ENCODE measurements at places on chromosomes 7 and 10.

DNA sequence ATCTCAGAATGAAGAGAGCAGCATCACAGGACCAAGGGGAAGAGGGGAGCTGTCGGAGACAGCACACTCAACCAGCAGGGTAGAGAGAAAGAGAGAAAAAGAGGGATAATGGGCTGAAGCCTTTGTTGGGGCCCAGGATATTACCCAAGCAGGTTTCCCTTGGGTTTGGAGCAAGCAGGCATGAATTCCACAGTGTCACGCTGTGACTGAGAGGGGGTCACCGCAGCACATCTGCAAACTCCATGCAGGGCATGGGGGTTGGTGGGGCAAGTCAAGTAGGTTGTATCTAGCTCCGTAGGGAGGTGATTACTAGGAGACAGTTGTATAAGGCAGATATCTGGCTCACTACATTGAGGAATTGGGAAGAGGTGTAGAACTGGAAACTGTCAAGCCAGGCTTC lies 42.2 kb upstream of the SEMA3E start:
- no peak for DNase-seq

DNA sequence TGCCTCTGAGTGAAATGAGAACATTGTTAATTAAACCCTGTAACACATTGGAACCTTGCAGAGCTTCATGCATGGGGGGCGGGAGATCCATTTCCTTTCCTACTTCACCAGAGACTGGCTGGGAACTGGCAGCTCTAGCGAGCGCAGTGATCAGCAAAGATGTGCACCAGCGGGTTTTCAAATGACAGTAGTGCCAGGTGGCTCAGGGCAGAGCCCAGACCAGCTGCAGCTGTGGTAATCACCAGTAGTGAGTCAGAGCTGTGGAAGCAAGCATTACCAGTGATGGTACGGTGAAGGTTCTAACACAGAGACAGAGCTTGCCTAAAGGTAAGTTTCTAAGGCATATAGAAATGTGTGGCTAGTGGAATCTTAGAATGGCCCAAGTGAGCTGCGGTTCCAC lies 1009.7 kb upstream of the CELF2 start:
- peak; percentile 29 for DNase-seq

DNA sequence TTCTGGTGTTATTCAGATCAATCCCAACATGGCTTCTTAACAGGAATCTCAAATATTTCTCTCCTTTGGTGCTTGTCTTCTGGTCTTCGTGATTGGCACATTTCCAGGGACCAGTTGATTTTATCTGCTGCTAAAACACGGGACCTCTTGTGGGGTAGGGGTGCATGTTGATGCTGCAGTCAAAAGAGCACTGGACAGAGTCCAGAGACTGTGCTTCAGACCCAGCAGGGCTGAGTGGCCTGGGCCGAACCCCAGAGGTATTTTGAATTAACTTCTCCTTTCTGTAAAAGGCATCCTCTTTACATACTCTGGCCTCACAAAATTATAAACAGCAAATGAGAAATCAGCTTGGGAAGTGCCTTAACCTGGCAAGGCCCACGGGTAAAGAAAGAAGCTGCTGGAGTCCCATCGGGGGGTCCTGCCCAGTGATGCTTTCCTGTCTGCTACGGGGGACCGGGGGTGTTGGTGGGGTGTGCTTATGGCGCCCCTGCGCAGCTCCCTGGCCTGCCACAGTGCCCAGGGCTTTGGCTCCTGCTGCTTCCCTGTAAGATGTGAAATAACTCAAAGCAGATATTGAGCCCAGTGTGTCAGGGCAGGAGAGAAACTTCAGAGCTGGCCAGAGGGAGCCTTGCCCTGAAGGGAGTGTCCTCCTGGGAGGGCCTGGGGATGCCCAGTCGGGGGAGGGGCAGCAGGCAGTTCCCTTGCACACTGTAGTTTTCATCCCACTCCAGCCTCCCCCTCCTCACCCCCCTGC lies 230.5 kb downstream of the TCF7L2 start:
- no peak for DNase-seq

GRCh38 chr7:112404321-112404720 lies 45.9 kb upstream of the IFRD1 start:
- DNase-seq: no peak

- DNase-seq: no peak
These were observed 107.5 kb downstream of the EPDR1 start for GRCh38 chr7:38027884-38028455.

DNA sequence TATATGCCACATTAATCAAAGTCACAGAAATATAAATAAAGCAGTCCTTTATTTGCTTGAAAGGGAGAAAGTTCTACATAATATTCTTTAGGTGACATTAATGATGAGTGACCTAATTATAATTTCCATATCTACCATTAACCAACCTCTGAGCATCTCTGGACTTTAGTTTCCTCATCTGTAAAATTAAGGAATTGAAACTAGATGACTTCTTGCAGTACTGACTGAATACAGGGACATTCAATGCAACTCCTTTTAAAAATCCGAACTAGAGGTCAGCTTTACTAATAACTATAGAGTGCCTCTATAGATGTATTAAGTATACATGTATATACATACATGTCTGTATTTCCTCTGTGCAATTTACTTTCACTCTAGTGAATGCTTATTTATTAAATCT lies 3.9 kb downstream of the FMC1 start:
- DNase-seq: no peak

DNA sequence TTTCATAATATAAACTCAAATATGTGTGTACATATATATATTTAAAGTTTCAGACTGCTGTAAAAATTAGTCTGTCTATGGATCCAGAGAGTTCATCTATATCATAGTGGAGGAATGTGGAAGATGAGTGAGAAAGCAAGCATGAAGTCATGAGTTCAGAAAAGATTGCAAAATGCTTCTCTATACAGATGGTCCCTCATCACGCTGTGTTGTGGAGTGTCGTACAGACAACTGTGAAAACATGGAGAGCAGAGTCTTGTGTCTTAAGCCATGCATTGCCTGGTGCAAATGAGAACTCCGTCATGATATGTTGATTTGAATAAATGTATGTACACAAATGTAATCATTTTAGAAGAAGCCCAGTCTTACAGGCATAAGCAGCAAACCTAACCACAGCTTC lies 316.9 kb downstream of the CNTNAP2 start:
- DNase-seq: no peak

- DNase-seq: peak; percentile 55
These were observed 18.0 kb upstream of the XPNPEP1 start for GRCh38 chr10:109941236-109941862.

GRCh38 chr10:105241254-105241653 lies 600.2 kb downstream of the SORCS3 start:
- no peak for DNase-seq

- DNase-seq: peak; percentile 8
These were observed 517.4 kb downstream of the CCSER2 start for GRCh38 chr10:84845628-84846261.

DNA sequence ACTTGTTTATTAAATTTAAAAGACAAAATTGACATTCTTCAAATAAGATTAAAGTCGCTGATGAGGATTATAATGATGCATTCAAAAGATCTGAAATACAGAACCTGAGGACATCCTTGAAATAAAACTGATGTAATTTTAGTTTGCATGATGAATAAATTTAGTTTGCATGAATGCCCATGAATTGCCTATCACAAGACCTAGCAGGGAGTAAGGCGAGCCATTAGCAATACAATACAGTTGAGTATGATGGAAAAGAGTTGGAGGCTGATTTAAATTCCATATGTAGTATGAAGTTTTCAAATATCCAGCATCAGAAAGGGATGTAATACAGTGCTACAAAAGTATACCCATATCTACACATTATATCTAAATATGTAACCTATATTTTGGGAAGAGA lies 321.3 kb downstream of the CACNA2D1 start:
- DNase-seq: no peak

DNA sequence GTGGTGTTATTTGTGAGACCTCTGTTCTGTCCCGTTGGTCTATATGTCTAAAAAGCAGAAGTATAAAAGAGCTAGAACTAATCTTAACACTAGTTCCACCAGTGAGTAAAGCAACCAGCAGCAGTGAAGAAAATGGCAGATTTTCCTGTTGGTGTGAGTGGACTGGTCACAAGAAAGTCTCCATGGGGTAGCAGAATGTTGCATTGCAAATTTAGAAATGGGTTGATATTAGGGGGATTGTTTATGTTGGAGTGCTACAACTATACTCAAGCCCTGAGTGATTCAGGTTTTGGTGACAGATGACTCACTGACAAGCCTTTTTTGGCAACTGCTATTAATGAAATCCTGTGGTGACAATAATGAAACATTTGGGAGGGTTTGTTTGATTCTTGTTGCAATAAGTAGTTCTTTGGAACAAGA lies 5.6 kb downstream of the AVL9 start:
- no peak for DNase-seq

DNA sequence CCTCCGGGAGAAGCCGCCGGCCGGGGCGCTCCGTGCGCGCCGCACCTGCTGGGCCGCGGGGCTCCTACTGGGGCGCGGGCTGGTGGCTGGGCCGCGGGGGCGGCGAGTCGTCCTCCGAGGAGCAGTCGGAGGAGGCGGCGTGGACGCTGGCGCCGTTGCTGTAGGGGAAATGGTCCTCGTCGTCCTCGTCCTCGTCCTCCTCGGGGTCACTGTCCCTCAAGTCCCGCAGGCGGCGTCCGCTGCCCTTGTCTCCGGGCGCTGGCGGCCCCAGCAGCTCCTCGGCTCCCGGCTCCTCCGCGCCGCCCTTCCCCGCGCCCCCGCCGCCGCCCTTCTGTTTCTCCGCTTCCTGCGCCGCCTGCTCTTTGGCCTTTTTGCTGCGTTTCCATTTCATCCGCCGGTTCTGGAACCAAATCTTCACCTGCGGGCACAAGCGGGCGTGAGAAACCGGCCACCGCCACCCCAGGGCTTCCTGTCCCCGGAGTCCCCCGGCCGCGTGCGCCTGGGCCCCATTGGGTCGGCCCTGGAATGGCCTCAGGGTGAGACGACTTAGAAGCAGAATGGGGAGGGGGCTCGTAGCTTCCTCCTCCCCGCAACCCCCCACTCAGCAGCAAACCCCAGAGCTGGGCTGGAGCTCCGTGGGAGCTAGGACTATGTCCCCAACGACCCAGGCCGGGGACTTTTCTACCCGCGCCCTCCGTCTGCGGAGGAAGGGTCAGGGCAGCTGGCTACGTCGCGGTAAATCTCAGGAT lies 4.8 kb downstream of the MNX1 start:
- DNase-seq: no peak

- DNase-seq: no peak
These were observed 130.1 kb downstream of the CELF2 start for GRCh38 chr10:11147722-11148121.

GRCh38 chr10:104317269-104317710 lies 21.0 kb downstream of the ITPRIP start:
- peak; percentile 88 for DNase-seq

DNA sequence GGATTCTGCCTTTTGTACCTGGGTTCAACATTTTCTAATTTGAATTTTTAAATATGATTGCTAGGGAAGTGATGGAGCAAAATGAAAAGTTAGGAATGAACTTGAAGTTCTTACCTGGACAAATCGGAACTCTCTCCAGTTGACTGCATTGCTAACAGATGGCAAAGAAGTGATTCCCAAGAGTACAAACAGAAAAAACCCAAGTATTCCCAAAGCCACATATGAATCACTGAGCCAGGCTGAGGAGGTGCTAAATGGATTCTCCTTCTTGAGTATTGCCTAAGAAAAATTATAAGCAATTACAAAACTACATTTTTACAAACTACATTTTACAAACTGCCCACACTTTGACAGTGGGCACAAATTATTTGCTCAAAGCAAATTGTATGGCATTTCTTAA lies 25.9 kb downstream of the STEAP4 start:
- no peak for DNase-seq

- DNase-seq: peak; percentile 36
These were observed at the start of gene PIK3AP1 for GRCh38 chr10:96720422-96721206. Gene PIK3AP1, minus strand, starts transcription at chr10:96720514. Its CDS starts 120 bp downstream, at chr10:96720394.

DNA sequence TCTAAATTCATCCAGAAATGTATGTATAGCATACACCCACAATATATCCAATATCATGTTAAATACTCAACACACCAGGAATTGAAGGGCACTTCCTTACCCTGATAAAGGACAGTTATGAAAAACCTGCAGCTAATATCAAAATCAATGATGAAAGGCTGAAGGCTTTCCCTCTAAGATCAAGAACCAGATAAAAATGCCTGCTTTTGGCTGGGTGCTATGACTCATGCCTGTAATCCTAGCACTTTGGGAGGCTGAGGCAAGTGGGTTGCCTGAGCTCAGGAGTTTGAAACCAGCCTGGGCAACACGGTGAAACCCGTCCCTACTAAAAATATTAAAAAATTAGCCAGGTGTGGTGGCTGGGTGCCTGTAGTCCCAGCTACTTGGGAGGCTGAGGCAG lies 21.6 kb upstream of the UPP1 start:
- DNase-seq: no peak

GRCh38 chr10:11687357-11687771 lies 54.8 kb upstream of the ECHDC3 start:
- no peak for DNase-seq

DNA sequence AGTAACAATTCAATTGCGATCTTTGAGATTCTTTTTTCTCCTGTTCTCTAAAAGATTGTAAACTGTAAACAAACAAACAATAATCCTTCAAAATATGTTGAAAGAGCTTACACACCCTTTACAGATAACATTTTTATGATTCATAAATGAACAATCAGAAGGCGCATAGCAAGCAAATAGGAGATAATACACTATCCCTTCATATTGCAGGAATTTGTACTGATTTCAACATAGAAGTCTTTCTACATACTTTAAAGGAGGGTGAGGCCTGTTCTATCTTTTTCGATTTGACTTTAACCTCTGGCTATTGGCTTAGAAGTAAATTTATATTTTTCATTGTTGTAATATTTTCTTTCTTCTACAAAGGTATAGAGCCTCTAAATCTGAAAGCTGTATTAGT lies 57.2 kb downstream of the TFEC start:
- DNase-seq: no peak

- DNase-seq: peak; percentile 18
These were observed 34.7 kb downstream of the MRPS24 start for GRCh38 chr7:43834463-43835251.

DNA sequence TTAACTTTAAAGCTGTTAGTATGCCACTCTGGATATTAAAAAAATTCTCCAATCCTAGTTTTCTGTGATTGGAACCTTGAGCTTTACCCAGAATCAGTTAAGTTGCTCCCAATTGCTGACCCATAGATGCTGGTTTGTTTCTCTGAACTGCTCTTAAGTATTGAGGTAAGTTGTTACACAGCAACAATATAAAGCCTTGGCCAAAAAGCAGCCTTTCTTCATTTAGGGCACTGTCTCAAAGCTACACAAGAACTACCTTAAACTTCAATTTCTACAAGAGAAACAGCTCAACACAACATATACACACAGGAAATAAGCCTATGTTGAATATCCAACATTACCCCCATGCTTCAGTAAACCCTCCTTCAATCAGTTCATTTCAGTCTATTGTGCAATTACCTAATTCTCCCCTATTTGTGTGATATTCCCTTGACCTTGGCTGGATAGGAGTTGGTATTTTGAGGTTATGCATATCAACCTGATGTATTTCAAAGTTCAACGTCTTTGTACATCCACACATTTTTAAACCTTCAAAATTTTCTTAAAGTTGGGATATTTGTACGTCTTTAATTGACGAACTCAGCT lies 11.5 kb downstream of the HNRNPA2B1 start:
- no peak for DNase-seq

GRCh38 chr10:72802763-72803505 lies 90.6 kb upstream of the OIT3 start:
- peak; percentile 90 for DNase-seq

- peak; percentile 38 for DNase-seq
These were observed 79.0 kb upstream of the LSM8 start for GRCh38 chr7:118104812-118105441.

Data from muscle of leg (tissue), 16 donors.